ENCODE measurements at places on chromosomes 16 and 17.

DNA sequence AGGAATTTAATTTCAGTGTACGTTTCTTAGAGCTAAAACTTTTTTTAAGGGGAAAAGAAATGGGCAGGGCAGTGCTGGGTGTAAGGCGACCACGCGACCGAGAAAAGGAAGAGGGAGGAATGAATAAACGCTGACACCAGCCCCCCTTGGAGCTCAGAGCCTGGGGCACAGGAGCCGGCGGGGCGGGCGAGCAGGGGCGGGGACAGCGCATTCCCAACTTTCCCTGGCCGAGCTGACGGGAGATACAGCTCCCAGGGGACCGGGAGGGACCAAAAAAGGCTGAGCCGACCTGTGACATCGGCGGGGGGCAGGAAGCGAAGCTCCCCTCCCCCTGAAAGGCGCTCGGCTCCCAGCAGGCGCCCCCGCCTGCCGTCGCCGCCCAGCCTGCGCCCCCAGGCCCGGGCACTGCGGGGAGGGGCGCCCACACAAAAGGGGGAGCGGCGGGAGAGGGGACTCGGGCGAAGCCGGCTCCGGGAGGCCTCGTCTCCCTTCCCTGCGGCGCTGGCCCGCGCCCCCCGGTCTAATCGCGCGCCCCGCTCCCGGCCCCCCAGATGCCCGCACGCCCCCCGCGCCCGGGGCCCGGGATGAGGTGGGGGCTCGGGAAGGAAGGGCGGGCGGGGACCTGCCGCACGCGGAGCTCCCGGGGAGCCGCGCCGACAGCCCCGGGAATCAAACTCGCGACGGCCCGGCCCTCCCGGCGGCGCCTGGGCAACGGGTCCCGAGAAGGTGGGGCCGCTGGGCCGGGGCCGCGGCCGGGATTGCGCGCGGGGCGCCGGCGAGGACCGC, 622 bp downstream of the CUEDC1 start:
- DNase-seq, result no peak

DNA sequence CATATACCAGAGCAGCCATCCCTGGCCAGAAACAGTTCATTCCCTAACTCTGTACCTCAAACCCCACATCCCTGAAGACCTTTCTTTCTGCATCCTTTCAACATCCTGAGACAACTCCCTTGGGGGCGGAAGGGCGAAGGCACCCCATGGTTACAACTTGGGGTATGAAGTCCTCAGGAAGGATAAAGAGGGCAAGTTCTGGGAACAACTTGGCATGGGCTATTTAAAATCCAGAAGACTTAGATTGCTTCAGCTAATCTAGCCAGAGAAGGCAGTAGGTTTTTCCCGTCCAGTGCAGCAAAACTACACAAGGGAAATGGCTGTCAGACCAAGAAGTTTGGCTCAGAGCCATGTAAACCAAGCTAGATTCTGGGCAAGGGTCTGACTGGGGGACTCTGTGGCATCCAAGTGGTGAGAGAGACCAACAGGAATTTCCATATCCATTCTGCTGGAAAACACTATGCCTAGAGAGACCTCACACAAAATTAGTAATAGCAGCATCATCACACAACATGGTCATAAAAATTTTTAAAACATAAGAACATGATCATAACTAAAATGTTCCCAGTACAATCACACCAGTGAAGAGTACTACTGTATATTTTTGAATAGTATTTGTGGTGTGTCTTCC, 113.2 kb downstream of the CDYL2 start:
- no peak for DNase-seq

DNA sequence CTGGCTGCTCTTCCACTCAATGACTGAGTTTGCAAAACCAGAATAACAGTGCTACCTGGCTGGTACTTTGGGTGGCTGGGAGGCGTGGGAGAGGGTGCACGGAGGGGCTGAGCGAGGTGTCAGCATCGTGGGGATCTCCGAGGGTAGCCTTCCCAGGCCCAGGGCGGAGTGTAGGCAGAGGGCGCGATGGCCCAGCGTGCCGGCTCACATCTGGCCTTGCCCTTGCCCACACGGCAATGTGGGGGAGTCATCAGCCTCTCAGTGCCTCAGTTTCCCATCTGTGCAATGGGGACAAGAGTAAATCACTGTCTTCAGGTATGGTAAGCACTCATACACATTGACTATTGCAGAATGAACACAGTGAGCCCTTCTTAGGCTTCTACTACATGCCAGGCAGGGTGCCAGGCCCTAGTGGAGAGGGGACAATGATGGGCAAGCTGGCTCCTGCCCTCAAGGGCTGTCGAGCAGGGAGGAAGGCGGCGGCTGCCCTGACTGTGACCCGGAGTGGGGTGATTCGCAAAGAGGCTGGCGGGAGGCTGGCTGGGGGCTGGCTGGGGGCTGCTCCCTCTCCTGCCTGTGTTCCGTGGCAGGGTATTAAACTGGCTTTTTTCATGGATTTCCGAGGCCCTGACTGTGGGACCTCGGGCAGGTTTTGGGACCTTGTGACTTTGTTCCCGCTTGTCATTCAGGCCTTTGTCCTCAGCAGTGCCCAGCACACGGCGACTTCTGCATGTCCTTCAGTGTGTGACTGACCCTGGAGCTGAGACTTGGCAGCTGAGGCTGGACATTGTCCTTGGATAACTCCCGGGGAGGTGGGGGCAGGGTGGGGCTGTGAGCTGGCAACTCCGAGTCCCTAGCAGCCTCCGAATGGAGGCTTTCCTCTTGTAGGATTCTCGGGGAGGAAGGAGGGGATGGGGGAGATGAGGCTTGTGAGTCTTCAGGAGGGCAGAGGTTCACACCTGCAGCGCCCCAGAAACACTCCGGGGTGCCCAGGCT, 243.1 kb downstream of the SEC14L1 start:
- no peak for DNase-seq

DNA sequence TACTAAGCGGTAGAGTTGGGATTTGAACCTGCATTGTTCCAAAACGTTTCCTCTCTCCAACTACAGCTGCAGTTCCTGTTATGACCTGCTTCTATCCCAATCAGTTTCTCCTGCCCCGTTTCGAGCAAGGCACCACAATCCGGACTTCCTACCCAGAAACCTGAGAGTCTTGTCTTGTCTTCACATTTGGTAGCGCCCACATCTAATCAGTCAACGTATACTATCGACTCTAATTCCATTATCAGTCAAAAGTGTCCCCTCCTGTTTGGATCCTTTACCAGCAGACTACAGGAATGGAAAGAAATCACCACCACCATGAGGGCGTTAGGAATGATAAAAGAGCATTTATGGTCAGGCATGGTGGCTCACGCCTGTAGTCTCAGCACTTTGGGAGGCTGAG, 124.6 kb downstream of the AXIN2 start:
- no peak for DNase-seq

DNA sequence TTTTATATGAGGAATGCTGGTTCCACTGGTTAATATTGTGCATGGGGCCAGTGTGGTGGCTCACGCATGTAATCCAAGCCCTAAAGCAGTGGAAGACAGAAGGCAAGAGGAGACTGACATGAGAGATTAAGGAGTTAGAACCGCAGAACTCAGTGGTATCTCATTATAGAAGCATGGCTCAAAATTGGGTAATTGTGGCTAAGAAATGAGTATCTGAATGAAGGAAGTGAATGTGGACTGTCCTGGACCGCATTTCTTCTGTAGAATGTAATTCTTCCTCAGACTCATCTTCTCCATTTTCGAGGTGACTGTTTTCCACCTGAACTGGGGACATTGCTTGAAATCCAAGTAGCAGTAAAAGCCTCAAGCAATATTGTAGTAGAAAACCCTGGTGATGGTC, 42.6 kb upstream of the CDR2 start:
- DNase-seq, result no peak

- no peak for DNase-seq
Measured at GRCh38 chr16:2155977-2156848, 631 bp downstream of the TRAF7 start.

DNA sequence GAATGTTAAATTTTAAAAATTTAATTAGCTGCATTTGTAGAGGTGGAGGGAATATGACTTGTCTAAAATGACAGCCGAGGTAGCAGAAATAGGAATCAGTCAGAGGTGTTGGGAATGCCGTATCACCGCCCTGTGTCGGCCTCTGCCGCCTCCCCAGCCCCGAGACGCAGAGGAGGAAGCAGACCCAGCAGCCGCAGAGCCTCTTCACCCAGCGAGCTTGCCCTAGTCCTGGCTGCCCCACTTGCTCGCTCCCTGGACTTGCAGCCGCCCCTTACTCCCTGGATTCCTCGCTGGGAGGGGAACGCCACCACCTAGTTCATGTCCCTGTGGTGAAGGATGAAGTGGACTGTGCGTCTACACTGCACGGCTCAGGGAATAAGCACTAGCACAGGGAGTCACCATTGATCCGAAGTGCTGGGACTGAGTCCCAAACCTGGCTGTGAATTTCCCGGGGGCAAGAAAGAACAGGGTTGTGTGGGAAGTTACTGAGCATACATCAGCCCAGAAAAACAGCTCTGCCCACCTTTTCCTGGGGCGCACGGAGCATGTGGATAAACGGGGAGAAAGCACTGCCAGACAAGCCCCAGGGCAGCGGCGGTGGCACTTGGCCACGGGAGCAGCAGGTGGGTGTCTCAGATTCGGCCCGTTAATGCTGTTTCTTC, 76.8 kb downstream of the RPTOR start:
- DNase-seq, result no peak

DNA sequence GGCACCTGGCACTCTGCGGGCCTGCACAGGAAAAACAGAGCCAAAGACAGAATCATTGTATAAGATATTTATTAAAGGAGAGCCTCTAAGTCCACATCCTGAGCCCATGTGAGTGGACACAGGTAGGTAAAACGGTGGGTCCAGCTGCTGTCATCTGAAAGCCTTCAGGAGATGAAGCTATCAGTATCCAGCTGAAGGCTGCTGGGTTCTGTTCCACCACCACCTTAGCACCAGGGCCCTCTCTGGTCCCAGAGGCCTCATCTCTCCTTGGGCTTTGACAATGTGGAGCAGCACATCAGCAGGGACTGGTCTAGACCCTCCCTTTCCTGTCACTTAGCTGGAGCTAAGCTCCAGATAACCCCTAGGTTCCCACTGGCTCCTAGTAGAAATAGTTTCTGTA, 7.3 kb downstream of the TMEM106A start:
- DNase-seq, result no peak

GRCh38 chr16:67339453-67339852, 12.8 kb downstream of the LRRC36 start:
- DNase-seq, result no peak

DNA sequence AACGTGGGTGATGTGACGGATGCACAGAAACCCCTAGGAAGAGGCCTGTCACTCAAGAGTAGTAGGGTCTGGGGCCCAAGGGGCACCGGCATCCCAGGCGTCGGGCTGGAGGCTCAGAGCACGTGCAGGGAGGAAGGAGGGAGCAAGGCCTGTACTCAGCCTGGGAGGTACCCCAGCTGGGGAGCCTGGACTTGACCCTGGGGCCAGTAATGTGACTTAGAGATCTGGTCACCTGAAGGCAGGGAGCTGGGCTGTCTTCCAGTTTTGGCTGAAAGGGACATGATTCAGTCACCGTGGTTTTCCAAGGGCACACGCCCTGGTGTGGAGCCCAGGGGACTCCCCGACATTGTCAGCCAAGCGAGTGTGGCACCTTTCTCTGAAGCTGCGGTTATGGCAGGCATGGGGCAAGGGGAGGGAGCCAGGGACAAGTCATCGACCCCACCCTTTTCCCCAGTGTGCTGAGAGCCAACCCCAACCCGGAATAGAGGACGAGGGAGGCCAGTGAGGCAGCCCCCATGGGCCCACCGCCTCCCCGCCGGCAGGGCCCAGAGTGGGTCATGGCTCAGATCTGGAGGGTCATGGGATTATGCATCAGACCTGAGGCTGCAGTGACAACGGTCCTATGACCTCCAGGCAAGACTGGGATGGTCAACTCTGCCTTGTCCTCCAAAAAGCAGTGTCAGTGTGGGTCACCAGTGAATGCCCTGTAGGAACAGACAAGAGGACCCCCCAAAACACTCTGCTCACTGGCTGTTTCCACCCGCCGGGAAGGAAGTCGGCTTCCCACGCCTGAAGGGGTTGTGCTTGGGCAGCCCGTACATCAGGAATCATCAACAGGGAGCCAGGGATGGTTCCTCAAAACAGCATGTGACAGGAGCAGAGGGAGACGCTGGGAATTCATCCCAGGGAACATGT, 41.9 kb downstream of the MEAK7 start:
- no peak for DNase-seq

DNA sequence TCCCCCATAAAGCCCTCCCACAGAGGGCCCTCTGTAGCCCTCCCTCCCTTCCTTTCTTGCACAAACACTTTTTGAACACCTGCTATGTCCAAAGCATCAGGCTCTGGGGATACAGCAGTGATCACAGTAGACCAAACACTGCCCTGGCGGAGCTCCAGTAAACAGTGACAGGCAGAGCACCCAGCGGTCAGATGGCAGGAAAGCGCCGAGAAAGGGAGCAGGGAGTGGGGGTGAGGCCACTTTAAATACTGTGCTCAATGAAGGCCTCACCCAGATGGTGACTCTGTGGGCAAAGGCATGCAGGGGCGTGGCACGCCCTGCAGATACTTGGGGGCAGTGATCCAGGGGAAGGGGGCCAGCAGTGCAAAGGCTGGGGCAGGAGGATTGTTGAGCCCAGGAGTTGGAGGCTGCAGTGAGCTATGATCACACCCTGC, 7.6 kb downstream of the PRR29 start:
- DNase-seq, result no peak

- DNase-seq, result no peak
Measured at GRCh38 chr16:60945225-60945624, 1091.0 kb downstream of the CDH8 start.

- DNase-seq, result no peak
Measured at GRCh38 chr16:78623796-78624195, 524.3 kb downstream of the WWOX start.

- DNase-seq, result no peak
Measured at GRCh38 chr16:272633-273546, 2.9 kb downstream of the RGS11 start.

GRCh38 chr16:54030451-54030850, 256.1 kb downstream of the IRX3 start:
- DNase-seq, result no peak

GRCh38 chr17:73770115-73770848, 126.0 kb upstream of the SDK2 start:
- no peak for DNase-seq

GRCh38 chr17:47254403-47254943, 846 bp downstream of the ITGB3 start:
- no peak for DNase-seq

GRCh38 chr16:12659871-12660270, 143.8 kb downstream of the CPPED1 start:
- DNase-seq, result no peak

GRCh38 chr17:39219647-39220154, 6.0 kb downstream of the STAC2 start:
- DNase-seq, result no peak

DNA sequence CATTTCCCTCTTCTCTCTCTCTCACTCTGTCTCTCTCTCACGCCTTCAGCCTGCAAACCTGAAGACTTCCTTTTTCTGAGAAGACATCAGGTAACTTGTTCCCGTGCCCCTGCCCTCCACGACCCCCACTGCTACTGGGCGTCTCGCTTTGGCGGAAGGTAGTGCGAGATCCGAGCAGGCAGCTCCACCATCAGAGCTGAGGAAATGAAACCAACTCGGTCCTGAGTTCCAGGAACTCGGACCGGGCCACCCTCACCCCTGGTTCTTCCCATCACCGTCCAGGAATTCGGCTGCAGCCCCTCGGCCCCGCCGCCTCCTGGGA, 585 bp downstream of the MLKL start:
- no peak for DNase-seq

GRCh38 chr17:5592382-5592781, 8.1 kb upstream of the NLRP1 start:
- no peak for DNase-seq

Measured in stimulated activated CD4-positive, alpha-beta T cell treated with anti-CD3 and anti-CD28 coated beads, TNF-alpha, amount 100 ng/mL, for 1 hour (primary cell).